Stimulated activated naive CD8-positive, alpha-beta T cell treated with anti-CD3 and anti-CD28 coated beads, Interleukin-15, Interleukin-2, amounts not matched to agents 100 U/mL and 50 U/mL, for 24 hours (primary cell): ENCODE measurements at places on chromosomes 11 and 22.
A peak's percentile ranks its signal among the peaks of the same experiment; 100 is the strongest.

DNA sequence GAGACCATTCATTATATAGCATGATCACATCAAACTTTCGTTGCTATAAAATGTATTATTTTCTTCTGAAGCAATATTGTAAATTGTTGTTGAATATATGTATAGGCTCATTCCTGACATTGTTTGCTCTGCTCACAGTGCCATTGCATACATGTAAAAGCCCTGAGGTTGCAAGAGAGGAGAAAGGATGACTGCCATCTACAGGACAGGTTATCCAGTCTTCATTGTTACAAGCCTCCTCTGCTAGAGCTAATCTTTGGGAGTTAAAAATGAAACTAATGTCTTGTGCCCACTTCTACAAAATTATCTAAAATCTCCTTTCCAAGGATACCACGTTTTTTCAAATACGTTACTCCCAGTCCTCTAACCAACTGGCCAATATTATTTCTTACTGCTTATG lies 16.4 kb upstream of the OR5AL1 start:
- no peak for DNase-seq

- DNase-seq, result no peak
Observed at GRCh38 chr22:44314425-44315067, 1.8 kb upstream of the SHISAL1 start.

DNA sequence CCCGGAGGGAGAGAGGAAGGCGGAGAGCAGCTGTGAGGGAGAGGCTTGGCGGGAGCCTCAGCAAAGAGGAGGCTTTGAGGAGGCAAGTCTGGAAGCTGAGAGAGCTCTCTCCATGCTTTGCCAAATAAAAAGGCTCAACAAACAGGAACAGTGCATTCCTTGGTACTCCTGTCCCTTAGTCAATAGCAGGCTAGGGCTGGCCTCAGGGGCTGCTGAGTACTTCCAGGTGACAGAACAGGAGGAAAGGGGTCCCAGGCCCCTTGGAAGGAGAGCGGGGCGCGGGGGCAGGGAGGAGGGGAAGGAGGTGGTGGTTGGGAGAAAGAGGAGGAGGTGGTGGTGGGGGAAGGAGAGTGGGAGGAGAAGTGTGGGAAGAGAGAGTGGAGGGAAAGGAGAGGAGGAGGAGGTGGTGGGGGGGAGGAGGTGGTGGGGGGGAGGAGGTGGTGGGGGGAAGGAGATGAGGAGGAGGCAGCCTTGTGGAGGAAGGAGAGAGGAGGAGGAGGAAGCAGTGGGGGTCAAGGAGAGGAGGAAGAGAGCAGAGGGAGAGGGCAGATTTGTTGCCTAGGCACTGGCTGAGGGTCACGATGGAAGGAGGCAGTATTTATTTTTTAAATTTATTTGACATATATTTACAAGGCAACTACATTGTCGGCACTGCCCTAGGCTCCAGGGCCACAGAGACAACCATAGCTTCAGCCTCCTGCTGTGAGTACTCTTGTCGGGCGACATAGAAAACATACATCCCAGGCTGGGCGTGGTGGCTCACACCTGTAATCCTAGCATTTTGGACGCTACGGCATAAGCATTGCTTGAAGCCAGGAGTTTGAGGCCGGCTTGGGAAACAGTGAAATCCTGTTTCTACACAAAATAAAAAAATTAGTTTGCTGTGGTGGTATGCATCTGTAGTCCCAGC lies 74.2 kb upstream of the ZBED5 start:
- no peak for DNase-seq

- no peak for DNase-seq
Observed at GRCh38 chr11:27497284-27497866, 9.2 kb downstream of the LIN7C start.

DNA sequence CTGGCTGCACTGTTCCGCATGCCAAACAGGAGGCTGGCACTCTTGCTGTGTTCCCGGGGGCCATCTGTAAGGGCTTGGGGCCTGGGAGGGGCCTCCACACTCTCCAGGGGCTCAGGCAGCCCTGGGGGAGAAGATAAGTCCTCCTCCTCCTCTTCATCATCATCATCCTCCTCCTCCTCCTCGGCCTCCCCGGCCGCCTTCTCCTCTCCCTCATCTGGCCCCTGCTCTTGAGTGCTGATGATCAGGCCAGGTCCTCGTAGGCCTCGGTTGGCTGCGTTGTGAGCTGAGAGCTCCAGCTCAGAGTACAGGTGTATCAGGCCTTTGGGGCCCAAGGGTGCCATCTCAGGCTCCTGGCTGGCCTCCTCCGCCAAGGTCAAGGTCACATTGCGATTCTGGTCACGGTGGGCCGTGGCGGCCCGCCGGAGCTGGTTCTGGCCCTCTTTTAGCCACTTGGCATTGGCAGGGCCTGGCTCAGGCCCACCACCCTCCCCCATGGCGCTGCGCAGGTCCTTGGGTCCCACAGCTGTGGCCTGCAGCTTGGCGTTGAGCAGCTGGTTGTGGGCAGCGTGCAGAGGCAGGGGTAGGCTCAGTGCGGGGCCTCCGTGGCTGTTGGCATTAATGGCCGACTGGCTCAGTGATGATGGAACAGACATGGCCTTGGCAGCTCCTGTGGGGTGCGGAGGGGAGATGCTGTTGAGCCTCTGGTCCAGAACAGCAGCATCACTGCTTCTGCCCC lies 8.0 kb downstream of the APBB1 start:
- DNase-seq, result no peak

DNA sequence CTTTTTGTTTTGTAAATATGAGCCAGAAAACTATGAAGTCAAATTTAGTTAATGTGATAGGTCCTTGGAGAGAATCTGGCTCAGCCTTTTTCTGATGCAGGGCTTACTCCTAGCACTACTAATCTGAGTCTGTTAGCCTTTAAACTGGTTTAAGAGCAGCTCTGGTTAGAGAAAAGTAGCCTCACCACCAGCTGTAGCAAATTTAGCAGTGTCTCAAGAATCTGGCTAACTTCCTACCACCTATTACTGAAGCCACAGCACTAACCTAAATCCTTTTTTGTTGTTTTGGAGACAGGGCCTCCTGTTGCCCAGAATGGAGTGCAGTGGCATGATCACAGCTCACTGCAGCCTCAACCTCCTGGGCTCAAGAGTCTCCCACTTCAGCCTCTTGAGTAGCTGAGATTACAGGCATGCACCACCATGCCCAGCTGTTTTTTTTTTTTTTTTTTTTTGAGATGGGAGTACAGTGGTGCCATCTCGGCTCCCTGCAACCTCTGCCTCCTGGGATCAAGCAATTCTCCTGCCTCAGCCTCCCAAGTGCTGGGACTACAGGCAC lies 13.9 kb downstream of the RBM4B start:
- DNase-seq, result no peak

- no peak for DNase-seq
Observed at GRCh38 chr11:22304337-22304961, 33.7 kb upstream of the SLC17A6 start.

DNA sequence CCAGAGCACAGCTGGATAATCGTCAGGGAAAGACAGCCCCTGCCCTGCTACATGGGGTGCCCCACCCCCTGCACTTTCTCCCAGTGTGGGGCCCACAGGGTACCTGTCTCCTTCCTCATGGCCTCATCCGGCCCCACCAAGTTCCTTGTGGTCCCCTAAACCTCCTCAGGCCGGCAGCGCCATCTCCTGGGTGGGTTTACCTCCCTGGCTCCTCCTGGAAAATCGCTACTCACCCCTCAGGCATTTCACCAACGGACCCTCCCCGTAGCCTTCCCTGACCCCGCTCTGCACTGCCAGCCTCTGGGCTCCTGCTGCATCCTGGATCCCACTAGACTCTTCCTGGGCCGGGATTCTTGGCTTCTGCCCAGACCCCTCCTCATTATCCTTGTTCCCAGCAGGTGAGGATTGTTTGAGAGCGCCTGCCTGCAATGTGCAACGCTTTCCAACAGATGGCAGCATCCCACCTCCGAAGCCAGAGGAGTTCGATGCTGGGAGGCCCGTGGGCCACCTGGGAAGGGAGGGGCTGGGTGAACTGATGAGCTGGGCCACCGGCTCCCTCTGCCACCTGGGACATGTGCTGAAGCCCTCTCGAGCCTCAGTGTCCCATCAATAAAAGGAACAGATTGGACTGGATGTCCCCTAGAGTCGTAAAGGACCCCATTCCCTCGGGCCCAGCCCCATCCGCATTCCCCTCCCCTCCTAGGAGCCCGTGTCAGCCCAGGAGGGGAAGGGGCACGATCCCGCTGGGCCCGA lies 44.2 kb upstream of the TTLL12 start:
- DNase-seq, result peak; percentile 74

- DNase-seq, result peak; percentile 70
Observed at GRCh38 chr11:6319704-6320410, 444 bp downstream of the CAVIN3 start.

DNA sequence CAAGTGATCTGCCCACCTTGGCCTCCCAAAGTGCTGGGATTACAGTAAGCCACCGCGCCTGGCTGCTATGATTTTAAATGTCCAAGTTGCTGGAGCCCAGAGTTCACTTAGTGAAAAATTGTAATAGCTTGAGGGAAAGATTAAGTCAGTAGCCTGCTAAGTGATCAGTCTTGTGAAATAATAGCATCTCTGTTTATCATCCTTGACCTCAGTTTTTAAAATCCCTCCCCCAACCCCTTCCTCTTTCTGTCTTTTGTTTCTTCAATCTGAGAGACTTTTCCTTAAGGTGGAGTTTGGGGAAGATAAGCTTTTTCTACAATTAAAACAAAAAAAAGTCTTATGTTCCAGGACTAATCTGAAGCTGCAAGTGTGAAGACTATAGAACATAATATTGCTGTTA lies 6.4 kb downstream of the HIPK3 start:
- DNase-seq, result no peak

DNA sequence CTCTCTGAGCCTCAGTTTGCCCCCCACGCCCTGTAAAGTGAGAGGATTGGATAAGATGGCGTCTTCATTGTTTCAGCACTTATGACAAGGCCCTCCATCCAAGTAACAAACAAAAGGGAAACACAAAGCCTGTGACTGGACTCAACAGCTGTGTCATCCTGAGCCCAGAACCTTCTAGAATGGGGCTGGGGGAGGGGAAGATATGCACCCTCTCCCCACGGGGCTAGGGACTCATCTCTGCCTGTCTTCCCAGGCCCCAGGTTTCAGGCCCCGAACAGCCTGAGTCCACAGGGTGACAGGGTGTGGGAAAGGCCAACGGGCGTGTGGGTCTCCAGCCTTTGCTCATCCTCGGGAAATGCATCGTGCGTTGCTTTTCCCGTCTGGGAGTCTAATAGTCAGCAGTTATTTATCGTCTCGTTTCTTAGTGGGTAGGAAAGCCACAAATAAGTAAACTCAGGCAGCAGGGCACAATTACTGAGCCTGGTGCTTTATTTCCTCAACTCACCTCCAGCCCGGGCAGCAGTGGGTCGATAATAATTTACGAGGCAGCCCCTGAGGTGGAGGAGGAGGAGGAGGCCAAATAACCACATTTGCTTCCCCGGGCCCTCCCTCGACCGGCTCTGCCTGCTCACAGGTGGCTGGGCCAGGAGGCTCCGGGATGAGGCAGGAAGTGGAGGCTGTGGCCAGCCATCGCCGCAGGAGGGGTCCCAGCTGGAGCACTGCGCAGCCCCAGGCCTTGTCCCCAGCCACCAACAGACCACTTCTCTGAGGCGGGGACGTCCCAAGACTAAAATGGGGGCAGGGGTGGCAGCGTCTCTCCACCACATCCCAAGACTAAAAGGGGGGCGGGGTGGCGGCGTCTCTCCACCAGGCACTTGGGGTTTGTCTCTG lies 54.4 kb downstream of the FLRT1 start:
- DNase-seq, result no peak

DNA sequence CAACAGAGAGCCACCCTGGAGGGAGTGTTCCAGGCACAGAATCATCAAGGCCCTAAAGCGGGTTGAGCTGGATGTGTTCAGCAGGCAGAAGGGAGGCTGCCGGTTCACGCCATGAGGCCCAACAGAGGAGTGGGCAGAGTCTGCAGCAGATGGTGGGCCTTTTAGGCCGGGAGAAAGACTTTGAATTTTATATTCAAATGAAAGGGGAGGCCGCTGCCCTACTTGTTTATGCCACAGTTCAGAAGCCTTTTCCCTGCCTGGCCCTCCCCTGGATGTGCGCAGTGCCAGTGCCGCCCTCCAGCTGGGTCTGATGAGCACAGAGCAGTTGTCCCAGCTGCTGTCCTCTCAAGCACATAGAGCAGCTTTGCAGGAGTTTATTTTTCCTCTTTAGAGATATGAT lies 46.9 kb upstream of the TTC12 start:
- no peak for DNase-seq

- no peak for DNase-seq
Observed at GRCh38 chr11:115637599-115638241, 133.5 kb upstream of the CADM1 start.

- no peak for DNase-seq
Observed at GRCh38 chr11:75981546-75981945, 166.5 kb downstream of the UVRAG start.

- DNase-seq, result no peak
Observed at GRCh38 chr11:27694992-27695391, 5.3 kb downstream of the BDNF start.

GRCh38 chr11:30143098-30143705 lies 87.6 kb upstream of the FSHB start:
- DNase-seq, result no peak

DNA sequence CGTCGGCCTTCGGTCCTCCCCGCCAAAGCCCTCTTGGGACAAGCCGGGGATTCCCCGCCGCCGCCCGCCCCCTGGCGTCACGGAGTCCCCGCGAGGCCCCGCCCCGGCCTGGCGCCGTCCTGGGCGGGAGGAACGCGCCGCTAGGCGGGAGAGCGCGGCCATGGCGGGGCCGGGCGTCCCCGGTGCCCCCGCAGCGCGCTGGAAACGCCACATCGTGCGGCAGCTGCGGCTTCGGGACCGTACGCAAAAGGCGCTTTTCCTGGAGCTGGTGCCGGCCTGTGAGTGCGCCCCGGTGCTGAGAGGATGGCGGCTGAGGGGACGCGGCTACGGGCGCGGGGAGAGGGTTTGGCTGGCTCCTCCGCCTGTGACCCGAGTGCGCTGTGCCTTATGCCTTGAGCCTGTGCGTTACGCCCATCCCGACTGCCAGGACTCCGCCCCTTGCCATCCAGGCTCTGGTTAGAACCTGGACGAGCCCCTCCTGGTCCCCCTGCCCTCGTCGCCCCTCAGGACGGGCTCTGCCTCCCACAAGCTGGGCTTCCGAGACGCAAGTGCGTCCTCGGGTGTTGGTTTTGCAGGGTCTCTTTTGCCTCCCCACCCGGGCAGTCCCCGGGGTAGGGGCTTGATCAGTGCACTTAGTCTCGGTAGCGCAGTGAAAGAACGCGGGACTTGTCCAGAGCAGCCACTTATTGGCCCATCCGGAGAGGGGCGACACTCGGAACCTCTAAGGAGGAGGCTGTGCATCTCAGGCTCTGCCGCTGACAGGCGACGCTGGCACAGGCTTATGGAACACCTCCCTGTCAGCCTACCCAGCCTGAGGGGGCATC lies at the start of gene ATG16L2:
ATG16L2 (plus strand) TSS at position 126 of the 824 bp plus-strand sequence; CDS start at position 161, 35 bp downstream.
- DNase-seq, result peak; percentile 94

GRCh38 chr11:27213232-27213660 lies 149.8 kb downstream of the CCDC34 start:
- DNase-seq, result no peak

- no peak for DNase-seq
Observed at GRCh38 chr11:68273026-68273738, 1.4 kb upstream of the C11orf24 start.
